Fibroblast of lung (primary cell): ENCODE measurements at places on chromosomes 4 and X.

DNA sequence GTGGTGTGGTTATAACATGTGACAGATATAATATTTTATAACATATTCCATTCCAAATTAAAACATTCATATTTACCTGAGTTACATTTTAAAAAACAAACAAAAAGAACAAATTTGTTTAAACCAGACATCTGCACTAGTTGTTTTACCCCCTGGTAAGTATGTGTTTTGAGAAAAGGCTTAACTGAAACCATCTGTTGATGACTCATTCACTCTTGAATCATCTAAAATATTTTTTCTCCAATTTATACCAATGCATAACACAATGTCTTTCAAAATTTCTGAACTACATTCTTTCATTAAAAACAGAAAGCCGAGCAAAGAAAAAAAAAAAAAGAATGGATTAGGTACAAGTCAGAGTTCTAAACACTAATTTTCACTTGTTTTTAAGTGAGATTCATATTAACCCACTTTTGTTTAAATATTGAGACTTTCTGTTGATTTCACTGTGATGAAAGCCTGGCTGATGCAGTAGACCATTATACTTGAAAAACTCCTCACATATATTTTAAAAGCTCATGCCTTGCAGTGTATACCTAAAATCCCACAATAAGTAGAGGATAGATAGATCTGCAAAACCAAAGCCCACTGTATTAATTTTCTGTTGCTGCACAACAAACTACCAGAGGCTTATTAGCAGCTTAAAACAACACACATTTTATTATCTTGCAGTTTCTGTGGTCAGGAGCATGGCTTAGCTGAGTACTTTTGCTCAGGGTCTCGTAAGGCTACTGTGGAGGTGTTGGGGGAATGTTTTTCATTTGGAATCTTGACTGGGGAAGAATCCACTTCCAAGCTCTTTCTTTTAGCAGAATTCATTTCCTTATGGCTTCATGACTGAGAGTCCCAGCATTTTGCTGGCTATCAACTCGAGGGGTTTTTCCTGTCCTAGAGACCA is 221.5 kb downstream of the PCDH18 start:
- peak; percentile 89 for DNase-seq

- no peak for DNase-seq
These were observed 116.6 kb downstream of the IRF2 start for GRCh38 chr4:184357772-184358171.

GRCh38 chr4:142095886-142096605 is 459.7 kb downstream of the IL15 start:
- peak; percentile 95 for DNase-seq

DNA sequence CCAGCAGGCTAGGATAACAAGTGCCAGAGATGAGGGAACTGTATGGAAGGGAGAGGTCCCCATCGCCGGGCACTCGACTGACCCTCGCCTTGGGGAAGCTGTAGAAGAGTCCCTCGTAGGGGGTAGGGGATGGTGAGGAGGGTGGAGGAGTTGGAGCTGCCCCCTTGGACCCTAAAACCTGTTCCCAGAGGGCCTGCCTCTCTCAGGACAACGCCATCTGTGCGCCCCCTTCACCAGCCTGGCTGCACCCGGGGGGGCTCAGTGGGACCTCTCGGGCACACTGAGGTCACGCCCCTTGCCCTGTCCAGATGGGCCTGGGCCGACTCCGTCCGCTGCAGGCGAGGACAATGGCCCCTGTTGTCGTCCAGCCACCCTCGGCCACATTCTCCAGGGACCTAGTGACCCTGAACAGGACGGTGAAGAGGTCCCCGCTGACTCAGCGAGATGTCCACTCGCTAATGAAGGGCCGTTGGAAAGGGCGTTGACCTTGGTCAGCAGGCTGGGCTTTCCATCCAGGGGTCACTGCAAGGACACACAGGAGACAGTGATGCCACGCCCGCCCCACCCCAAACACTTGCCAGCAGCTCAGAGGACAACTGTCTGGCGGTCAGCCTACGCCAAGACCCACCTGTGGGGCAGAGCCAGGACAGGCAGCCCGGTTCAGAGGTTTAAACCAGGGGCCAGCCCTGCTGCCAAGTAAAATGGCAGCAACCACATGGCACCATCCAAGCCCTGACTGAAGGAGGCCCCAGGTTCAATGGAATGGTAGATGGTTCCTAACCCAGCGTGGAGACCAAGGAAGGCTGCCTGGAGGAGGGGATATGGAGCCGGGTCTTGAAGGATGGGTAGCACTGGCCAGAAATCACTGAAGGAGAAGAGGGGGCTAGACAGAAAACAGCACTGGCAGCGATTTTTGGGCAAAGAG is 51.2 kb downstream of the HMX1 start:
- DNase-seq = no peak

DNA sequence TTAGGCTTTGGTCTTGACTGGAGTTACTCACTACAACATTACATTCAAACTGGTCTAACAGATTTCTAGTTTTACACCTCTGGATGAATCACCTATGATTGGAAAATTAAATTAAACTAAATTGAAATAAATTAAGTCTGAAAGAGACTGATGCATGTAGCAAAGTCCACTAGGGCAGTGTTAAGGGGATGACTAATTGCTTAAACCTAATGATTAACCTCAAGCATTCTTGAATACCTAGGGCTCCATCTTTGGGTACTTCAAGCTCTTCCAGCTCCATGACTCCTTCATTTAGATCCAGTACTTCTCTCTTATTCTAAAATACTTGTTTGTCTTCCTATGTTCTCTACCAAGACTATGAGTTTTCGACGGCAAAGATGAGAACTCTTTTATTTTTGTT is 86.8 kb downstream of the SH2D1A start:
- DNase-seq = no peak

DNA sequence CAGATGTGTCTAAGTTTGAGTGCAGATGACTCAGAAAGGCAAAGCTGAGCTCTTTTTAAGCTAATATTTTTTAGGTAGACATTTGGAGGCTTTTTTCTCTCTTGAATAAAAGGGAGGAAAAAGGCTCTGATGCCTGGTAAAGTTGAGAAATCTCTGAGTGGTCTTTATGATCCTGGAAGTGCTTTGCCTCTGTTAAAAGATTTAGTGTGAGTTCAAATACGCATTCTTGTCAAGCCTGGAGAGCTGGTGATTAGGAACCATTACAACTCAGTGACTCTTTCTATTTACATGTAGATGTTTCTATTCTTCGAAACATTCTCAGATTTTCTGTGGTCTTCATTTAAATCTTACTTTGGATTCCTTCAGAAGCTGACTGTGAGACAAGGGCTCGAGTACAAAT is 143.4 kb upstream of the MED14 start:
- no peak for DNase-seq

DNA sequence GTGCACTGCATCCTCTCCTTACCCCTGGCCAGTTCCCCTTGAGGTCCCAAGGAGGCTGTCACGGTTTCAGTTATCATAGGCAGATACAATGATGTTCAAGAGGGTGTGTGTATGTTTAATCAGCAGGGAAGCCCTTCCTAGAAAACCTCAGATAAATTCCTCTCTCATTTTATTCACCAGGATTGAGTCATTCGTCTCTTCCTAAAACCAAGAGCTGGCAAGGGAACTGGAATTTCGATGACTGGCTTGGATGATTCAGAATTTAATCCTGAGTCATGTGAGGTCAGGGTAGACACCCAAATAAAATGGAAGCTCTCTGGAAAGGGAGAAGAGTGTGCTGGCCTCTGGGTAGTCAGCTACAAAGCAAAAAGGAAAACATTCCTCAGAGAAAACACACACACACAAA is 106.2 kb upstream of the RAPGEF2 start:
- peak; percentile 95 for DNase-seq

GRCh38 chr4:174763454-174764104 is 65.5 kb downstream of the GLRA3 start:
- DNase-seq = no peak

DNA sequence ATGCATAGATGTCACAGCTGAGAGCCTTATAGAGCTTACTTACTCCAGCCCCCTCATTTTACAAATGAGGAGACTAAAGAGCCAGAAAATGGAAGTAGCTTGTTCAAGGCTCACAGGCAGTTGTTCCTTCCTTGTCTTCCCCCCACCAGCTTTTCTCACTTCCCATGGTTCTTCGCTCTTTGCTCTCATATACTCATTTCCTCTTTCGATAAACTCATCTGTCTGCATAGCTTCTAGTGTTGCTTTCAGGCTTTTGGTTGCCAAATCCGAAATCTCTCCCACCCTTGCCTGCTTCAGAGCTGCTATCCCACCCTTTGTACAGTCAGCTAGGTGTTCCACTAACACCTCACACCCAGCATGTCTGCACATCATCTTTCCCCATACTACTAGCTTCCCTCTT is 25.0 kb upstream of the GJB1 start:
- DNase-seq = no peak

DNA sequence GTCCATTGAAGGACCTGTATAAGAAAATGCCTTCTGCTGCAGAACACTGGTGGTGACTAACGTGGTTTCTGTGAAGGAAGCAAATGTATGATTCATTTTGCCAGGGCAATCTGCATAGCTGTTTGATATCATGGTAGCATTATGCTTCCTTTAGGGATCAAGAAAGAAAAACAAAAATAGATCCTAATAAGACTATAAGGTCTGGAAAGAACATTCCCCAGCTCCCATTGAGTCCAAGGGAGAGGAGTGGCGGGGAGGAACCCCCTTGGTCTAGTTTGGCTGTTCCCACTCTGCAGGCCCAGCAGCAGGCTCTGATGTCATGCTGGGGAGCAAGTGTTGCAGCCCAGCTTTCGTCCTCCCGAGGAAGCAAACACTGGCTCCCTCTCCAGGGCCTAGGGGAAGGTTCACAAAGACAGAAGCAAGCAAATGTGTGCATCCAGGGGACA is 154.5 kb upstream of the GALNT7 start:
- peak; percentile 73 for DNase-seq

GRCh38 chrX:109362101-109362500 is 119.8 kb downstream of the GUCY2F start:
- no peak for DNase-seq

DNA sequence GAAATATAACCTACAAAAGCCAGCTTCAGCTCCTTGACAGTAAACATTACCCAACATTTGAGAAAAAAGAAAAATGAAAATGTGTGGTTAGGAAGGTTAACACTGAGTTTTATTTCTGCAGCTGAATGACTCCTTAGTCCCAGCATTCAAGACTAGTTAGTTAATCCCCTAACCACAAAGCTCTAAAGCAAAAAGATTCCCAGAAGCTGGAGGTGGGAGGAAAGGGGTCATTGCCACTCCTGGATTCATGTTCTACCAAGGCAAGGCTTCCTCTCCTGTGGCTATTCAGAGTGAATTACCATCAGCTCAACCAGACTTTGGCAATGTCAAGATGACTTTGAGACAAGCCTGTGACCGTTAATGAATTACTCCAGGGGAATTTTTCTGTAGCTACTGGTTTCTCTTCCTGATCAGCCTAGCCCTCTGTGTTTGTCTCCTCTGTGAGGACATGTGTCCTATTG is 63.6 kb downstream of the HADH start:
- DNase-seq = no peak

GRCh38 chrX:49915361-49916222 is 6.8 kb upstream of the CLCN5 start:
- DNase-seq = peak; percentile 70

DNA sequence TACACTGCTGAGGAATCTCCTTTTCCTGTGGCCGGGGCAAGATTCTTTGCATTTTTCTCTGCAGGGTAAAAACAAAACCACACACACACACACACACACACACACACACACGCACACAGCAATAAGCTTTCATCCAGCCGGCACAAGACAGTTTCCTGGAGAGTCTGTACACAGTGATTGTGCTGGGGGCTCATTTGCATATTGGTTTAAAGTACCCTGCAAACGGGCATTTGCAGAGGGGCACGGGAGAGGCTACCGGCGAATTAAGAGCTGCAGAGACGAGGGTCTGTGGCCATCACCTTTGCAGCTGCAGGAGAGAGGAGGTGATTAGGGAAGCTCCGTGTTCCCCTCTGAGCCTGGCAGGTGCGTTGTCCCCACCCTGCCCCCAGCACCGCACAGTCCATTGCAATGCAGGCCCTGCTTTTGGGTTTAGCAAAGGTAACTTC is 219.9 kb downstream of the SHOX start:
- no peak for DNase-seq

GRCh38 chr4:149120331-149121022 is 678.3 kb upstream of the NR3C2 start:
- DNase-seq = peak; percentile 22

- no peak for DNase-seq
These were observed 209.0 kb downstream of the IDS start for GRCh38 chrX:149296092-149296491.

GRCh38 chr4:112898357-112899141 is 150.9 kb upstream of the ANK2 start:
- DNase-seq = no peak

- DNase-seq = no peak
These were observed 283.2 kb downstream of the ANK2 start for GRCh38 chr4:113332701-113333100.
